ENCODE measurements at places on chromosomes 6 and 20.

GRCh38 chr20:18672834-18673233 is 85.0 kb downstream of the DTD1 start:
- DNase-seq = no peak

DNA sequence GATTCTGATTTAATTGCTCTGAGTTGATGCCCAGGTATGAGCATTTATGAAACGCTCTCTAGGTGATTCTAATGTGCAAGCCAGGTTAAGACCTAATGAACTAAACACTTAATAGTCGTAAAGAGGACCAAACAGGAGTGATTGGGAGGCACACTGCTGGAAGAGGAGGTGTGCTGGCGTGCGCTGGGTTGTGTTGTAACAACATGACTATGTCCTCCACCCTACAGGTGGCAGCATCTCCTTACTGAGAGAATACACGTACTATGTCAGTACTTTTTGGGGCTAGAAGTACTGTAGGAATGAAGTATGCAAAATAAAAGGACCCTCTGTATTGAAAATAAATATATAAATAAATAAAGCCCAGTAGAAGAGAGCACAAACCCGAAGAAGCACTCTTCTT is 11.9 kb downstream of the C6orf89 start:
- DNase-seq = no peak

DNA sequence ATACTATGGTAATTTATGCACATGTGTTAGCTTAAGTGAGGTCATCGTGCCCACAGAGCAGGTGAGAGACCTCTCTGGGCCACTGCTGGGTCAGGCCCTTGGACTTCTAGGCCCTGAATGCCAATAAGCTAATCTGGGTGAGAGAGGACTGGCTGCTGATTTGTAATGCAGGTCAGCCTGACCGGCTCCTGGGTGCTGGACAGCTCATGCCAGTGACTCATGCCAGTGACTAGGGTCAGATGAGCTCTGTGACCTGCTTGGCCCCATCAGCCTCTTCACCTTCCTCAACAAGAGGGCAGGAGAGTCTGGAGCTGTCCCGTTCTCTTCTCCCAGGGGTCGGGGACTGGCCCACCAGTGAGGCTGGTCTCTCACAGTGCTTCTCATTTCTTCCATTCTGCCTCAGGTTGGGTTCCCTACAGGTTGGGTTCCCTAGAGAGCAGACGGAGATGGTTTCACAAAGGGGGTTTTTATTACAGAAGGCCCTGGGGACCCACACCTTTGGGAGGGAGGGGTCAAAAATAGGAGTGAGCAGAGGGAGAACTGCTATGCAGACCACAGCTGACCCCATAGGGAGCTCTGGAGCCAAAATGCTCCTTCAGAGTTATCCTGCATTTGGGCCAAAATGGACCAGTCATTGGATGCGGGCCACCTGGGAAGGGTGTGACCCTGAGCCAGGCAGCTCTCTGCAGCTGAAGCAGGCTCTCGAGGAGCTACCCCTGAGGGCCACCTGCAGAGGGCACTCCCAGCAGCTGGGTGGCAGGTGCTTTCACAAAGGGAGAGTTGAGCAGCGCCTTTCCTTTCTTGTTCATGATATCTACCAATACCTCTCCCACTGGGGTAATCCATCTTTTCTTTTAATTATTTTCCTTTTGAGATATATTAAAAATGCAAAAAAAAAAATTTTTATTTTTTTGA is 2.2 kb upstream of the OXT start:
- peak; percentile 37 for DNase-seq

DNA sequence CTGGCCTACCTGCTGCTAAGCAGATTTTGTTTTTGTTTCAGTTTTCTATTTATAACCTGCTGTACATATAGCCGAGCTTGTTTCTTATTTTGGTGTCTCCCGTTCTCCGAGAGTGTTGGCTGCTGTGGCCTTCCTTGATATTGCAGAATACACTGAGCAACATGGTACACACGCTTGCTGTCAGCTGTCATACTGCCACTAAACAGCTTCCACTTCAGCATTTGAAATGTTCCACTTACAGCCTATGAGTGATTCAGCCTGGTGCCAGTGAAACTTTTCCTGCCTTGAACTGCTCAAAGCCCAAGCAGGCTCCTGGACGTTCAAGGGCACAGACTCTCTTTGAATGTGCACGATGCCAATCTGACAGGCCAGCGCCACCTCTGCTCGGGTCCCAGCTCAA is 87.1 kb downstream of the PSMG4 start:
- no peak for DNase-seq

- DNase-seq = no peak
These were observed 7.2 kb downstream of the HLA-G start for GRCh38 chr6:29834564-29835436.

GRCh38 chr20:63051911-63052310 is 45.1 kb upstream of the BHLHE23 start:
- no peak for DNase-seq

- no peak for DNase-seq
These were observed 119.3 kb upstream of the CST7 start for GRCh38 chr20:24829649-24830370.

GRCh38 chr6:97053643-97054411 is 129.3 kb downstream of the KLHL32 start:
- DNase-seq = no peak

- no peak for DNase-seq
These were observed 58.8 kb upstream of the UNC93A start for GRCh38 chr6:167232356-167232755.

DNA sequence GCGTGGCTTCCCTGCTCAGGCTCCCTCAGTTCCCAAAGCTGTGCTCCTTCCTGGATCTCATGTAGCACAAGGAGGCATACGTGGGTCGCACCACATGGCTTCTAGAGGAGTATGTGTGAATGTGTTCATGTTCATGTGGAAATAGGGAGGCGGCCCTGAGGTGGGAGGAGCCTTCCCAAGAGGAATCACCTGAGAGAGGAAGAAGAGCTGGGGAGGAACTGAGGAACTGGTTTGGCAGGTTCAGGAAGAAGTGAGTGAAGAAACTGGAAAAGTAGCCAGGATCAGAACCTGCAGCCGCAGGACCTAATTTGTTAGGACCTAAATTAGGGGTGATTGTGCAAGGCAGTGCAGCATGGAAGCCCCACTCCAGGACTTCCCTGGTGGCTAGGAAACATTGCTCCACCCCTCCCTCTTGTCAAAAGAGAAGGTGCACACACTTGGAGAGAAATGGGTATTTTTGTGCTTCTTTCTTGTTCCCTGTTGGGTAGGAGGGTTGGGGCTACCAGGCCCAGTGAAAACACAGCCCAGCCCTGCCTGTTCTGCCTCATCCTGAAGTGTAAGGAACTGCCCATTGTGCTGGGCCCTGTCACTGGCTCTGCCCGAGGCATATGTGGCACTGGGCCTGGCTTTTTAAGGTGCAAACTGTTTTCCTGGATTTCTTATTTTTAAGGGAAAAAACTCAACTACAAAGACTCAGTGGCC is 20.7 kb downstream of the SYNJ2 start:
- no peak for DNase-seq

- no peak for DNase-seq
These were observed 1.3 kb upstream of the TAF4 start for GRCh38 chr20:62066983-62067433.

DNA sequence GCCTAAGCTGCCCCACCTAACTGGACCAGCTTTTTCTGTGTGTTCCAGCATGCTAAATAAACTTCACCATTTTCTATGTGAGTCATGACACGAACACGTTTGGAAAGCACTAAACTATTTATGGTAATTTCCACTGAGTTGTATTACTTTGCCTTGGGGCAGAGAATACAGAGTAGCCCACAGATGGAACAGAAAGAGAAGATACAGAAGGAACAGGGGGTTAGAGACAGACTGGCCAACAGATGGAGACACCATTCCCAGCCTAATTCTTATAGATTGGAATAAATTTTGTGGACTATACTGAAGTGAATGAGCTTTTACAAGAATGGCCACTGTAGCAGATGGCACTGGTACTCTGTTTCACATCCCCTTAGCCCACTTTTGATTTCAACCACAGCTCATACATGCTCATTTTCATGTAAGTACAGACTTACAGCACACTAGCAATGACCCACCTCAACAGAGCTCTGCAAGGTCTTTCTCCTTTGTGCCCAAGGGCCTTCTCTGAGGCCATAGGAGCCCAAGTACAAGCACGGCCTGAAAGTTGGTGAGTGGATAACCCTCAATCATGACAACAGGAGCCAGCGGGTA is 13.1 kb upstream of the NT5DC1 start:
- DNase-seq = no peak

DNA sequence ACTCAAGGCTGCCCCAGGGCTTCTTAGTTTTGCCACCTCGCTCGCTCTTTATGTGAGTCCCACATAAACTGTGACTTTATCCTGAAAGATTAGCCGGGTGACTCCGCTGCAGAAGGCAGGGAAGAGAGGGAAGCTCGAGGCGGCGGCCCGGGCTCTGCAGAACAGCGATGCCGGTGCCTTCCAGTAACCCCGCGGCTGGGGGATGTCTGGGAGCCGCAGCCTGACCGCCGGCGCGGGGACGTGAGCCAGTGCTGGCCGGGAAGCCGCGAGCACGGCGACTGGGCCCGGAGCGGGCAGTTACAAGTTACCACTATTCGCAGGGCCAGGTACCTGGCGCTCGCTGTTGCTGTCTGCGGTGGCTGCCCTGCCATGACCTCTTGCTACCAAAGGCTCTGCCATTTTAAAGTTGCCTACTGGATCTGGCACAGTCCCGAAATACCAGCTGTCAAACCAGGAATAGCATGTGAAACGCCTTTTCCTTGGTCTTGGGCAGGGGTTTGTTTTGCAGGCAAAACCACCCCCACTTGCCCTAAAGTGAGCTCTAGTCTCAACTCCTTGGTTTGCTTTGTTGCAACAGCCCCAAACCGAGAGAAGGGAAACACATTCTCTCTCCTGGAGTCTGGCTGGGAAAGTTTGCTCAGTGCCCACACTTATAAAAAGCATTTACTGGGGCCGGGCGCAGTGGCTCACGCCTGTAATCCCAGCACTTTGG is 124.0 kb upstream of the SLC2A12 start:
- no peak for DNase-seq

DNA sequence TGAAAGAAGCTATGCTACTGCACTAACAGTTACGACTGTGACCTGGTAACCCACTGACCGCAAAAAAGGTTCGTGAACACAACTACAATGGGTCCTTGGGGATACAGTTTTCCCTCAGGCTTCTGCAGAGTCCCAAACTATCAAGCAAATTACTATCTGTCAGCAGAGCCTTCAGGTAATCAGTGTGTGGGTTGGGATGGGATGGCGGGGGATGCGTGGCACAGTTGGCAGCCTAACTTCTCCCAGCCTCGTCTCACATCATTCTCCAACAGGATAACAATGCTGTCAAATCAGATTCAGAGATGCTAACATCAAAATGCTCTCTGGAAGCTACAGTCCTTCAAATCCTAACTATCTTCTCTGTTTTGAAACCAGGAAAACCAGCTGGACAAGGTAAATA is 102.3 kb downstream of the EPM2A start:
- DNase-seq = no peak

GRCh38 chr20:36862857-36863668 is 12.9 kb upstream of the TLDC2 start:
- no peak for DNase-seq

GRCh38 chr6:108556250-108556649 is 4.5 kb upstream of the FOXO3 start:
- peak; percentile 12 for DNase-seq

DNA sequence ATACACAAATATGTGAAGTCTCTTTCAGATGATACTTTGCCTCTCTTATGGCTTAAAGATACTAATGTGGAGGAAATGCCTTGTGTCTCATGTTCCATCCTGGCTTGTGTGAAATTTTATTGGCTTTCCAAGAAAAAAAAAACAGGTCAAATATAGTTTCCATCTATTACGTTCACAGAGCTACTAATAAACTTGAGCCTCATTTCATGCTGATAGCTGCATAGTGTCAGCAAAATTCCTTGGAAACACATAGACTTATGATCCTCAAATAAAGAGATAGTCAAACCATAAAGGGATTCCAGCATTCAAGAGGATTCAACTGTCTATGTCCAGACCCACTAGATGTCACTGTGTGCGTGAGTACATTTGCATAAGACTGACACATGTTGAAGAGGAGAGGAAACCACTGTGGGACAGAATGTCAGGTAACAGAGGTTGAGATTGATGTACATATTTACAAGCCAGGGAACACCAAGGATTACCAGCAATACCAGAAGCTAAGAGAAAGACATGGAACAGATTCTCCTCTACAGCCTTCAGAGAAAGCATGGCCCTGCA is 266.6 kb downstream of the COL12A1 start:
- DNase-seq = no peak

- no peak for DNase-seq
These were observed 81.6 kb upstream of the MLN start for GRCh38 chr6:33885132-33886057.
